Stimulated activated CD8-positive, alpha-beta memory T cell treated with anti-CD3 and anti-CD28 coated beads, Interleukin-15, amount 100 ng/mL, for 24 hours (primary cell): ENCODE measurements at places on chromosomes 1 and 21.

GRCh38 chr1:156577550-156577949, 2.0 kb upstream of the TTC24 start:
- no peak for DNase-seq

DNA sequence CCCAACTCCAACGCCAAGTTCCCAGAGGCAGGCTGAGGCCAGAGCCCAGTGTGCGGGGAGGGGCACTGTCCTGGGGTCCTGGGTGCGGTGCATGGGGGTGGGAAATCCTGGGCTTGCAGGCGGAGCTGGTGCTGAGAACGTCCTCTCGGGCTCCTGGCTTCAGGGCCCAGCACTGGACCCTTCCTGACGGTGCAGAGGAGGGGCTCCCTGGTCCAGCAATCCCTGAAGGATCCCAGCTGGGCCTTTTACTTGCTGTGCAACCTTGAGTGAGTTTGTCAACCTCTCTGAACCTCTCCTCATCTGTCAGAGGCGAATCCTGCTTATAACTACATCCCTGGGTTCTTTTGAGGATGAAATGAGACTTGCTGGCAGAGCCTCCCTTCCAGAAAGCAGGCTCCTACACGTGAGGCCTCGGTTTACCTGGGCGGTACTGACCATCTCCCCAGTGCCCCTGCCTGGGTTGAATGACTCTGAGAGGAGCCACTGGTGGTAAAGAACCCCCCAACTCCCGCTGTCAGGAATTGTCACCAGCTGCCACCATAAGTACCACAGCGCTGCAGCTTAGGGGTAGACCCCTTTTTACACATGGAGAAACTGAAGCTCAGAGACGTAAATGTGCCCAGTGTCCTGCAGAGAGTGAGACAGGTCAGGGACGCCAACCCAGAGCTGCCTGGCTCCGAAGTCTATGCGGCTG, 77.3 kb downstream of the DHRS3 start:
- no peak for DNase-seq

DNA sequence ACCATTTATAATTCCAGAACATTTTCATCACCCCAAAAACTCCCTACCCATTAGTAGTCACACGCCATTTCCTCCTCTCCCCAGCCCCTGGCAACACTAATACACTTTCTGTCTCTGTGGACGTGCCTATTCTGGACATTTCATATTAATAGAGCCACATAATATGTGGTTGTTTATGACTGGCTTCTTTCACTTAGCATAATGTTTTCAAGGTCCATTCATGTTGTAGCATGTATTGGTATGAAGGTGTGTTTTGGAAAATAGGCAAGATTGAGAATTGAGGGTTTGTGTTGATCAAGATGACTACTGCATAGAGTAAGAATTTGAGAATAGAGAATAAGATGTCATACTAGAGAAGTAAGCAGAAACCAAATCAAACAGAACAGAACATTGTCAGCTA, 67.5 kb downstream of the ZFYVE9 start:
- no peak for DNase-seq

DNA sequence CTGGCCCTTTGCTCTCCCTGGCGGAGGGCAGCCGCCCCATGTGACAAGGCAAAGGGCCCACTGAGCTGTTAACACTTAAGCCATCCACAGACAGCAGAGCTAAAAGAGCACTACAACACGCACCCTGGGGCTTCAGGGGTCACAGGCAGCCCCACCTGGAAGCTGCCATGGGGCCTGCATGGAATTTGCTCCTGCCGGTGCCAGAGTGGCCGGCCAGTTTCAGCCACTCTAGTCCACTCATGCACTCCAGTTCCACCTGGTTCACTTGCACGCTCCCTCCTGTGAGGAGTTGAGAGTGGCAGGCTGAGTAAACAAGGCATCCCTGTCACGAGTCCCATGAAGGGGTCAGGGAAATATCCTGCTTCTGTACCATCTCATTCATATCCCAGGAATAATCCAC, 55.3 kb downstream of the RIMS3 start:
- DNase-seq = no peak
